ENCODE measurements at places on chromosomes 2 and 18.

DNA sequence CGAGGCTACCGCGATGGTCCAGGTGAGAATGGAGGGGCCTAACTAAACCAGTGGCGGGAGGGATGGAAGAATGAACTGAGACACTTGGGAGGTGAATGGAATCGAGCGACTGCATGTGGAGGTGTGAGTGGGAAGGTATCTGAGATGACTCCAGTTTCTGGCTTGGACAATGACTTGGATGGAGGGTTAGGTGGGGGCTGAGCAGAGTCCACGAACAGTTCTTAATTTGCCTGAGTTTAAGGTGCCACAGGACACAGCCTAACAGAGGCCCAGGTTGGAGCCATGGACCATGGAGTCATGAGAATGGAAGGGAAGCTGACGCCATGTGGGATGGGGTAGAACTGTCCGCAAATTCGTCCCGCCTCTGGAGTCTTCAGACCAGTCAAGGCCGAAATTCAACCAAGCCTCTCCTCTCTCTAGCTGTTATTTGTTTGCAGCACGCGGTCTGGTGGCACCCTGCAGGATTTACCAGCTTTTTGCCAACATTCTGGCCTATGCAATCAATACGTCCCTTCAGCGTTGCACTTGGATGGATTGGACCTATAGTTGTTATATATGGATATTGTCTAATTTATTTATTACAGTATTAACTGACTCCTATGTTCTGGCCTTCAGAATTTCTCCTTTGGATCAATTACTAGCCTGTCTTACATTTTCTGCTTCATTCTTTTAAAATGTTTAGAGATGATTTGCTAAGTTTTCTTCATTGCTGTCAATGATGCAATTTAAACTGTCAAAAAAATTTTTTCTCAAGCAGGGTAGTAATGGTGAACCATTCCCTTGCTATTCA, 940 bp upstream of the BOLA3 start:
- no peak for DNase-seq

GRCh38 chr2:37653805-37654378, 17.6 kb downstream of the CDC42EP3 start:
- DNase-seq, result no peak

- no peak for DNase-seq
These were observed 43.6 kb upstream of the AGPS start for GRCh38 chr2:177348733-177349693.

DNA sequence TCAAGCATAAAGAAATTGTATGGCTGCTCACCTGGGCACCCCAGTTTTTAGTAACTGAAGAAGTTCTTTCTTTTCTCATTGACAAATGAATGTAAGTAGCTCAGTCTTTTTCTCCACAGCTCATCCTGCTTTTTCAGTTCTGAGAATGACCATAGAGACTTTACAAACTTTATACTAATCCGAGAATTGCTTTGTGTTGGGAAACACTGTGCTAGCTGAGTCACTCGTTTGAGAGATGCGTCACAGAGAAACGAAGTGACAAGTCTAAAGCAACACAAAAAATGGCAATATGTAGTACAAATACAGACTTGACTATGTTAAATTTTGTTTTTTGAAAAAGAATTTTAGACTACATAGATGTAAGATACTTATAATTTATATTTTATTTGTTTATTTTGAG, 9.0 kb downstream of the LRRTM4 start:
- no peak for DNase-seq

DNA sequence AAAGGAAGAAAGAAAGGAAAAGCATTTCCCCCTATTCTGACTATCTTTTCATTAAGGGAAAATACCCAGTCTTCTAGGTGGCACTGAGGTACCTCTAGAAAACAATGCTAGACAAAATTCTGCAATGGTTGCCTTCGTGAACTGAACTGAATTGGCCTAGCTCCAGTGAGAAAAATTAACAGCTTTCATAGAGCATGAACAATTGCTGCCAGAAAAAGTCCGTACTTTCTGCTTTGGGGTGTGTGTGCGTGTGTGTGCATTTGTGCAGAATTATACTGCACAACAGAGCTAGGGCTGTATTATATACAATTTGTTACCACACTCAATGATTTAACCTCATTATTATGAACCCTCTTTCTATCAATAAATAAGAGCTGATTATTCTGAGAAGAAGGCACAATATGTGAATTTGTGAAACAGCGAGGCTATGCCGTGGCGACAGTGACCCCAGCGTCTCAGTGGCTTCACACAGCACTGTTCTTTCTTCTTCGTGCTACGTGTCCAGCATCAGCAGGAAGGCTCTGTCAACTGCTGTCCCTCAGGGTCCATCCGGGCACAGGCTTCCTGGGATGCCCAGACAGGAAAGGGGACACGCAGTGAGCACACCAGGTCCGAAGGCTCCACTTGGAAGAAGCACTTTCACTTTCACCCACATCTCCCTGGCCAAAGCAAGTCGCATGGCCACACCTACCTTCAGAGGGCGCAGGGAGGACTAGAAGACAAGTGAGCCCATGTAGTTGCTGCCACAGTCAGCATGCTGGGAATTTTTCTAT, 47.5 kb downstream of the PTGR3 start:
- peak; percentile 58 for DNase-seq

DNA sequence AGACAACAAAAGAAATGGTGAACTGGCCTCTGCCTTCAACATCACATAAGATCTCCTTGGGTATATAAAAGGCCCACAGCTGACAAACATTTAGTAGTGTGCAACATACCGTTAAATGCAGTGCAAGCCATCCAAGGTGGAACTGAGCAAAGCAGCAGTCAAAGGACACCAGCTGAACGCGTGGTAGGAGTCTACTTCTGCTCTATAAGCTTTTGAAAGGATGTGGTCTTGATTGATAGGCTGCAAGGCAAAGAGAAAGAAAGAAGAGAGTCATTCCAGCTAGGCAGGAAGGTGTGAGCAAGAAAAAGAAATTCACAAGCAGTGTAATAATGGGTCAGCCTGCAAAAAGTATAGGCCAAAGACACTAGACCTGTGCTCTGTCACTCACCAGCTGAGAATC, 356.3 kb downstream of the SATB2 start:
- no peak for DNase-seq

- no peak for DNase-seq
These were observed 320.7 kb upstream of the HNRNPA3 start for GRCh38 chr2:176891857-176892256.

All from hematopoietic multipotent progenitor cell treated with erythropoietin and hydrocortisone succinate and interleukin-3 and kit ligand, for 15 days (in vitro differentiated cells).